ENCODE measurements at places on chromosomes 11 and 22.

DNA sequence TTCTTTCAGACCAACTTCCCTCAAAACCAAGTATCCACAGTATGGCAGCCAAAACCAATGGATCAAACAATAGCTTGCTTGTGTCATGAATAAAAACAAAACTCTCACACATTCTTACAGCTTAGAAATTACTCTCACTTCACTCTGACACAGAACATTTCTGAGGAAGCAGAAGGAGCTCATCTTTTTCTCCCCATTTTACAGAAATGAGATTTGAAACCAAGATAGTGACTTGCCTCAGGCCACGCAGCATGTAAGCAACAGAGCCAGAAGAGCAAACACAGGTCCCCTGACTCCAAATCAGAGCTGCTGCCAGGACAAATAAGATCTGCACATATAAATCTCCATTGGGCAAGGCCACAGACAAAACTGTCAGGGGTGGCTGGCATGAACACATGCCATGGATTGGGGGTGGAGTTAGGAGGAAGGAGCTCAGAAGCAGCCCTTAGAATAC, 64.8 kb downstream of the RAB30 start:
- DNase-seq: no peak

DNA sequence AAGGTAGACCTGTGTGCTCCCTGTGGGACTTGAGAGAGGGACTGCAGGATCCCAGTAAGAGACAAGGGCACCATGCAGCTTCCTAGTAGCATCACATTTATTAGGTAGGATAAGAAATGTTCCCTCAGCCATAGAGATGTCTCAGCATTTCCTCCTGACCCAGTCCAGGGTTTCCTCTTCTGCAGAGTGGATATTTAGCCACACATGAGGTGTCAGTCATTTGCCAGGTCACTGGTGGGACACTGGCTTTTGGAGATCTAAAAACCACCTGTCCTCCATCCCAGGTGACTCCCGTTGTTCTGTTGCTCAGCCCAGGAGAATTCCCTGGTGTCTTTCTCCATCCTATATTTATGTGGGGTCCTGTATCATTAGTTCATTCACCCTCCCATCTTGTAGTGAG, 117.5 kb upstream of the NNMT start:
- no peak for DNase-seq

GRCh38 chr11:66886671-66887221, 29.9 kb downstream of the LRFN4 start:
- no peak for DNase-seq

- no peak for DNase-seq
Measured at GRCh38 chr22:32692371-32692770, 109.1 kb upstream of the TIMP3 start.

DNA sequence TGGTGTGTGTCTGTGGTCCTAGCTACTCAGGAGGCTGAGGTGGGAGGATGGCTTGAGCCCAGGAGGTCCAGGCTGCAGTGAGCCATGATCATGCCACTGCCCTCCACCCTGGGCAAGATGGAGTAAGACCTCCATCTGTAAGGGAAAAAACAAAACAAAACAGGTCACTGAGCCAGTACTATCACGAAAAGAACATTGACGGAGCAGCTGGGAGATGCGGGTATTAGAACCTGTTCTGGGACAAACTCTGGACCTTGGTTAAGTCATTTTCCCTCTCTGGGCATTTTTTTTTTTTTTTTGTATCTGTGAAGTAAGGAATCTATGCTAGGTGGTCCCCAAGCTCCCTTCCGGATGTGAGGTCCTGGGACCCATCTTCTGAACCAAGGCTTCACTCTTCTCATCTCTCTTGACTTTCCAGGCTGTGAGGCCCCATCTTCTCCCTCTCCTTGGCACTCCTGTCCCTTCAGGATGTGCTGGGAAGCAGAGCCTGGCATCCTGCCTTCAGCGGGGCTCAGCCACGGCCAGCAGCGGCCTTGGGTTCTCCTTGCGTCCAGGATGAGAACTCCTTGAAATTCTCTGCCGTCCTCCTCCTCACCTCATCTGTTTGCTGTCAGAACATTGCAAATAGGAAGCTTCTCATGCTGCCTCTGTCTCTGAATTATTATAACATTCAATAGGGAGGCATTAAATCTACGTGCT, 130.8 kb downstream of the GRIK4 start:
- no peak for DNase-seq

GRCh38 chr22:17966403-17966717, 58.0 kb downstream of the MICAL3 start:
- no peak for DNase-seq

DNA sequence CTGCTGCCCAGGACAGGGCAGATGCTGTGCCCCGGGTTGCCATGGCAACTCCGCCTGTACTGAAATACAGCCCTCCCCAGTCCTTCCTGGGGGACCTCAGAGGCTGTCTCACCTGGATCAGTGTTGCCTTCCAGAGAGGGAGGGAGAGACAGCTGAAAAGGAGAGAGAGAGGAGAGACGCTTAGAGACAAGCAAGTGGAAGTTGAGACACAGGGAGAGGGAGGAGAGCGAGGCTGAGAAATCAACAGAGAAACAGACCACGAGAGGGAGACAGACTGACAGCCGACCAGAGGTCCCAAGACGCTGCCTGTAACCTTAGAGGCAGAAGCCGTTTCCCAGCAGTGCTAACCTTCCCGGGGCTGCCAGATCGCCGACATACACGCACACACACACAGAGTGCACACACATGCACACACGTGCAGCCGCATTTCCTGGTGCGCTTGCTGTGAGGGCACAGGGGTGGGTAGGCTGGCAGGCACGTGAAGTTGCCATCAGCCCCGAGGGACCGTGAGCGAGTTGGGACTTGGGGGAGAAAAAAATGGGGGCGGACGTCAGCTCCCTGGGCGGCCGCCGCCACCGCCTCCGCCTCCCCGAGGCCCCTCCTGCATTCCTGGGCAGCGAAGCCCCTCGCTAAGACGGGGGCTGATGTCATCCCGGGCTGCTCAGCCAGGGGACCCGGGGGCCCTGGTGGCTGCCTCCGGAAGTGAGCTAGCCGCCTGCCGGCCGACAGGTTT, 88.6 kb upstream of the CRYBB3 start:
- peak; percentile 74 for DNase-seq

GRCh38 chr22:26904483-26904882, 247.1 kb downstream of the MIAT start:
- no peak for DNase-seq

GRCh38 chr22:26479792-26480610, 3.6 kb downstream of the HPS4 start:
- DNase-seq: no peak

GRCh38 chr11:84780689-84781293, 846.4 kb downstream of the DLG2 start:
- no peak for DNase-seq

GRCh38 chr11:3667149-3668035, 3.8 kb downstream of the CHRNA10 start:
- no peak for DNase-seq

GRCh38 chr11:77214557-77214956, 86.5 kb downstream of the MYO7A start:
- peak; percentile 37 for DNase-seq

DNA sequence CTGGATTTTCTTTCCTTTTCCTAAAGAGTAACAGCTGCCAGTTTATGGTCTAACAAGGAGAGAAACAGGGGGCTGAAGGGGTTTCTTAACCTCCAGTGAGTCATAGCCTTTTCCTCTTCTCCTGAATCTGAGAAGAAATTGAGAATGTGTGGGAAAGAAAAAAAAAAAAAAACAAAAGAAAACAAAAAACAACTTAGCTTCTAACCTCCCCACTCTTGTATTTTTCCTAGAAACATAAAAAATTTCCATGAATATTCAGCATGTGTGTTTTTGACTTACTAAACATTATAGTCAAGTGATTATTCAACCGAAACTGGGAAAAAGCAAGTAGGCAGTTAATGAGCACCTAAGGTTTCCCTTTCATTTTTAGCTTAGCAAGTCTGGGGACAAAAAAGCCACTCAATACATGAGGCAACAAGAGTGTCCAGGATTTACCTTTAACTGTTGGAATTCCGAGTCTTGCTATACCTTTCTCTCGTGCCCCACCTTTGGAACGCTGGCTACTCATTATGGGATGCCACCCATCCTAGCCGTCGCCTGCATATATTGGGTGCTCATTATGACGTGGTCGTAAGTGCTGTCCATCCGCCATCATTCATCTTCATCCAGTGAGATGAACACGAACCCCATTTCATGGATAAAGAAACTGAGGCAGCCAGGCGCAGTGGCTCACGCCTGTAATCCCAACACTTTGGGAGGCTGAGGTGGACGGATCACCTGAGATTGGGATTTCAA, 2.4 kb downstream of the ASPHD2 start:
- no peak for DNase-seq

DNA sequence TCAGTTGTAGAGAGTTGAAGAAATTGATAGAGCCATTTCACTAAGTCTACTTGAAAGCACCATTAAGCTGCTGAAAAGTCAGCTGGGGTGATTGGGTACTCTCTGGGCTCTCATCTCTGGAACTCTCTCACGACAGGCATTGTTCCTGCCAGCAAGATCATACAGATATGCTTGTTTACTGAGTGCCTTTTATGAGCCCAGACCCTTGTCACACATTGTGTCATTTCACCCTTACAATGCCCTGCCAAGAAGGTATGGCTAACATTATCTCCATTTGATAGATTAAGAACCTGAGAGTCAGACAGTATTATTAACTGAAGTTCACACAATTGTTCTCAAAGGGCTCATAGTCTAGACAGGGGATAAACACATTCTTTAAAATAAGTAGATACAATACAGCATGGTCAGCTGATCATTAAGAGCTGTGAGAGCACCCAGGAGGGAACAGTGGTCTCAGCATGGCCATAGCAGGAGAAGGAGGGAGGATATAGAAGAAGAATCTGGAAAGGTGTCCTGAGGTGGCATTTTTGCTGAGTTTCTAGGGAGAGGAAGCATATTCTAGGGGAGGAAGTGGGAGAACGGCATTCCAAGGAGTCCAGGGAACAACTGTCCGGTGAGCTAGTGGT, 580.5 kb downstream of the INSC start:
- DNase-seq: no peak

- DNase-seq: no peak
Measured at GRCh38 chr22:19681863-19682245, 32.4 kb upstream of the SEPTIN5 start.

DNA sequence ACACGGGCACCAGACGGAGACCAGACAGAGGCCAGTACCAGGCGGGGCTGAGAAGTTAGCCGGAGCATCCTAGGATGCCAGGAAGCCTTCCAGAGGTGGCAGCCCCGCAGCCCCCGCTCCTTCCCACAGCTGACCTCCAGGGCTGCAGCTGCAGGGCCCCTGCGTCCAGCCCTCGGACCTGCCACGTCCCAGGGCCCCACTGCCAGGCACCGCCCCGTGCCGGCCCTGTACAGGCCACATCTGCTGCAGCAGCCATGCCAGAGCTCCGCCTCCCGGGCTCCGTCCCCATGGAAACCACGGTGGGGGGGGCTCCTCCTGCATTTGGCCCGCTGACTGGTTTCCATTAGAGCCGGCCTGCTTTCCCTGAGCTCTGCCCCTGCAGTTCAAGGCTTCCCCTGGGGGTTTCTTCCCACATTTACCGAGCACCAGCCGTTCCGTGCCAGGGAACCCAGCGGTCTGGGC, 62.5 kb upstream of the PPARA start:
- DNase-seq: peak; percentile 98

- peak; percentile 60 for DNase-seq
Measured at GRCh38 chr11:2460540-2461252, 15.9 kb downstream of the KCNQ1 start.

- DNase-seq: peak; percentile 71
Measured at GRCh38 chr11:24496736-24497725, at the start of gene LUZP2. Gene LUZP2 (plus strand): TSS chr11:24497053.

DNA sequence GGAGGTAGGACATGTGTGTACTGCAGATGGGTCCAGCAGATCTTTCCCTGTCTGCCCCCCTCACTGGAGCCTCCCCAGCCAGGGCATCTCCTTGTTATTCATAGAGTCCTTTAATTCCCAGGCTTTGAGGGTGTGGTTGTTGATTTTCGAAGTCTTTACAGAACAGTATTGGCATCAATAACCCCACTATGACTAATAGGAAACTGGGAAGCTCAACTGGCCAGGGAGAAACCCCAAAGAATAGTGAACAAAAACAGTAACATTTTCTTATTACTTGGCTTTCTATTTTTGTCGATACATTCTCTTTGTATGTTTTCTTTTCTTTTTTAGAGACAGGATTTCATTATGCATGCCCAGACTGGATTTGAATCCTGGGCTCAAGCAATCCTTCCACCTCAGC, 57.9 kb downstream of the NF2 start:
- DNase-seq: no peak

- no peak for DNase-seq
Measured at GRCh38 chr11:117752071-117752470, 44.9 kb downstream of the DSCAML1 start.

DNA sequence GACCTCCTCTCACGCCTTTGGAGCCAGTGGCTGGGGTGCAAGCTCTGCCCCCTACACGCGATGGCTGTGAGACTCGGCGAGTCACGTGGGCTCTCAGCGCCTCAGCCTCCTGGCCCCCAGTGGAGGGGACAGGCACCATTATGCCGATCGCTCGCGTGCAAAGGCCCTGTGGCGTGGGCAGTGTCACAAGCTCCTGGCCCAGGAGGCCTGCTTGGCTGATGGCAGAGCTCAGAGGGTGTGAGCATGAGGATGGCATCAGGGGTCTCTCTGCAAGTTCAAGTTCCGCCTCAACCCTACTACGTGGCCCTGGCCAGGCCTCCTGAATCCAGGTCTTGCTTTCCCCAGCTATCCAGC, 90.8 kb upstream of the KCNQ1OT1 start:
- DNase-seq: no peak

GRCh38 chr11:46557684-46558151, 36.1 kb downstream of the AMBRA1 start:
- no peak for DNase-seq

- no peak for DNase-seq
Measured at GRCh38 chr11:65417702-65418430, 4.7 kb upstream of the NEAT1 start.

DNA sequence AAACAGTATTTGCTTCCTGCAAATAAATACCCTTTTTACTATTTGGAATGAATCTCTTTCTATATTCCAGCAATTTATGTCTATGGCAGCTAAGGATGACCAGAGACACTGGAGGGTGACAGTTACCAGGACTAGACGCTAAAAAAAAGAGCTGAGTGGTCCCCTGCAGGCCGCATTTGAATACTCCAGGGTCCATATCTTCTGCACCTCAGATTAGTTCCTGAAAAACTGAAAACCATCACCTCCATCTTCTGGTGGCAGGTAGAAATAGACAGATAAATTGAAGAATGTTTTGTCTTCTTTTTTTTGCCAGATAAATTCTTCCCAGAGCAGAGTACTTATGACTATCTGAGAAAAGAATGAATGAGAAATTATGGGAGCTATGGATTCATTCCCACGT, 145.6 kb downstream of the CSNK2A3 start:
- DNase-seq: no peak

- no peak for DNase-seq
Measured at GRCh38 chr11:2202071-2202899, 30.7 kb upstream of the TH start.

All from left forelimb (tissue), 1 donor.